ENCODE measurements at places on chromosomes 13 and 19.

- DNase-seq: no peak
Measured at GRCh38 chr13:112213467-112214255, 146.7 kb downstream of the SOX1 start.

- peak; percentile 89 for DNase-seq
Measured at GRCh38 chr19:49391581-49392399, 3.7 kb downstream of the KASH5 start.

GRCh38 chr13:61880578-61881283, 465.1 kb upstream of the PCDH20 start:
- DNase-seq: peak; percentile 47

DNA sequence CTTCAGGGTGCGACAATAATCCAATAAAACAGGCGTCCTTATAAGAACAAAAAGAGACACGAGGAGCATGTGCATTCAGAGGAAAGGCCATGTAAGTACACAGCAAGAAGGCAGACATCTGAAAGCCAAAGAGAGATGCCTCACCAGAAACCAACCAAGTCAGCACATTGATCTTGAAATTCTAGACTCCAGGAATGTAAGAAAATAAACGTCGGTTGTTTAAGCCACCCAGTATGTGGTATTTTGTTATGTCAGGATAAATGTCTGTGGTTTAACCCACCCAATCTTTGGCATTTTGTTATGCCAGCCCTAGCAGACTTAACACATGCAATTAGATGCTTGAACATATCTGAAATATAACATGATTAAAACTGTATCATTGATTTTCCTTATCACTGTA, 452.0 kb downstream of the SLITRK6 start:
- no peak for DNase-seq
